Stimulated activated CD8-positive, alpha-beta memory T cell treated with anti-CD3 and anti-CD28 coated beads, Interleukin-2, amount 100 ng/mL, for 1 hour (primary cell): ENCODE measurements at places on chromosomes 5 and 9.

DNA sequence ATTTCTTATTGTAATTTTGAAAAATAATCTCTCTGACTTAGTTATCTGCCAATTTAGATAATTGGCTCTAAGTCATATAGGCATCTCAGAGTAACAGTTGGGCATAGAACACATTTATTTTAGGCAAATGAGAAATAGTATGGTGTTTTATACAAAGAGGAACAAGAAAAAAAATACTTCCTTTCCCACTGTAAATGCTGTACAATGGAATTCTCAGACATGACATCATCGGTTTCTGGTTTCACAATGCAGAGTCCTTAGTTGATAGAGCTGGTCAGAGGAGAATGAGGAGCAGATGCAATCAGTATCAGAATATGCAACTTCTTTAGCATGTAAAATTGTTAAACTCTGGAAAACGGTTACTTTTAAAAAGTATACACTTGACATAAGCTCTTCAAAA, 49.4 kb downstream of the PLK2 start:
- DNase-seq = no peak

GRCh38 chr9:137434498-137435380, 6.4 kb downstream of the ENTPD8 start:
- DNase-seq = no peak

- DNase-seq = no peak
Observed at GRCh38 chr5:36944607-36945225, 68.1 kb downstream of the NIPBL start.

- no peak for DNase-seq
Observed at GRCh38 chr9:130984521-130984920, 24.5 kb upstream of the LAMC3 start.

DNA sequence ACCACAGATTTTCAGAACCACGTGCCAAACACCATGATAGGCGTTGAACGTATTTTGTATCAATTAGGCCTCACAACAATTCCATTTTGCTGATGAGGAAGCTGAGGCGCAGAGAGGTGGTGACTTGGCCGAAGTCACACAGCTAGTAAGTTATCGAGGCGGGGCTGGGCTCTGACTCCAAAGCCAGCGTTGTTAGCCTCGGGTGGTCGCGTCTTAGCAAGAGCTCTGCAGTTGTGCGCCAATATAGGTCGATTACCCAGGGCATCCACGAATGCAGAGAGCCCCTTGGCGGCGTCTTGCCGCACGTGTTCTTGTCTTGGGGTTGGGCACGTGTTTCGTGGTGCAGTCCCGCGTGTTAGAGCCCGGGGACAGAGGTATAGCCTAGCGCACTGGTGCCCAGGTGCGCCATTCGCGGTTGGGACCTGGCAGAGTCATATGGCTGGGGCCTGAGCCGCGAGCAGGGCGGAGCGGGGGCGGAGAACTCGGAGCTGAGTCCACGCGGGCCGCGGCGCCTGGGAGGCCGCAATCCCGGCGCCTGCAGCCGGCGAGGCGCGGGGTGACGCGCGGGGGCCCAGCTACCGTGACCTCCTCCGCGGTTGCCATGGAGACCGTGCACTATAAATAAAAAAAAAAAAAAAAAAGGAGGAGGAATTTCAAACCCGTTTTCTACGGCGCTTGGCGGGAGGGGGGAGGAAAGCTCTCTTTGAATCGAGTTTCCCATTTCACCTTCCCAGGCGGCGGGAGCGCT, 62.3 kb downstream of the CXXC5 start:
- DNase-seq = no peak

- DNase-seq = no peak
Observed at GRCh38 chr5:146426853-146427618, 20.1 kb upstream of the TCERG1 start.

- DNase-seq = no peak
Observed at GRCh38 chr9:128636556-128637530, 19.8 kb downstream of the DYNC2I2 start.

GRCh38 chr5:115941051-115941675, 21.1 kb upstream of the LVRN start:
- no peak for DNase-seq

GRCh38 chr5:56003179-56003578, 8.4 kb upstream of the IL6ST start:
- DNase-seq = no peak

GRCh38 chr5:133425222-133425621, 187.1 kb downstream of the FSTL4 start:
- no peak for DNase-seq

- DNase-seq = no peak
Observed at GRCh38 chr5:141632650-141633049, 4.0 kb downstream of the HDAC3 start.

DNA sequence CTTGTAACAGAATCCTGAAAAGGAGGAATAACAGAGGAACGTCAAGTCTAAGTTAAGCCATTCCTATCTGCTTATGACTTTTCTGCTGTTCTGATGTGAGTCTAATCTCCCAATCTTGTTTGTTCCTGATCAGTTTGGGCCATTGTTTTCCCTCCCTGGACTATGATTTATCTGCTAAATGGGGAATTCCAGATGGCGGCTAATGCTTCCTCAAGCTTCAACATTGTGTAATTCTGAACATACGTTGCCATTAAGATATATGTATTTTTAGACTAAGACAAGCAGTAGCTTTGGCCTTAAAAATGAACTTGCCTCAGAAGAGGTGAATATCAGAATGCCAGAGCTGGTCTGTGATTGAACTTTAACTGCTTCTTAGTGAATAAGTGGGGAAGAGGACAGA, 142.7 kb downstream of the PRKACG start:
- DNase-seq = no peak

DNA sequence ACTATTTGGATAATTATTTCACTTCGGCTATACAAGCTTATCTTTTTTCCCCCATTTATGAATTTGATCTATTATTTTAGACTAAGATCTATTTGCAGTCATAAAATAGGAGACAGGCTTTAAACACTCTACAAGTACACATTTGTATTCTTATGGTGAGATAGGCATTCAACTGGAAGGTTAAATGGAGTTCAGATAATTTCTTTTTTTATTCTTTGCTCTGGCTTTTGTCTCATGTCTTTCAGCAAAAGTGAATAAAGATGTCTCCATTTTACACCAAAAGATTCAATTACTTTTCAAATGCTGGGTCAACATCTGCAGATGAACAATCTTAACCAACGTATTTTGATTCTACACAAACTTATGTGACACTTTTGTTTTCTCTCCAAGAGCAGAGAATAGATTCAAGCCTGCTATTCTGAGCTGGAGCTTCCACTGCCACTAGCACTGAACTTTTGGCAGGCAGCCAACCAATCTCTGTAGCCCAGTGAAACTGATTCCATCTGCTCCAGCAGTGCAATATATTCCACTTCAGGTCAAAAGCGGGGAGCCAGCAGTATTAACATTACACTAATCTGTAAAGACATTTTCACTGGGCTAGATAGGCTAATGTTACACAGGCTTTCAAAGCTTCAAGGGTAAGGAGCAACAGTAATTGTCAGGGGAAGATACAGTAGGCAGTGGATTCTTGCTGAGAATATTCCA, 452.0 kb upstream of the ZNF608 start:
- no peak for DNase-seq

DNA sequence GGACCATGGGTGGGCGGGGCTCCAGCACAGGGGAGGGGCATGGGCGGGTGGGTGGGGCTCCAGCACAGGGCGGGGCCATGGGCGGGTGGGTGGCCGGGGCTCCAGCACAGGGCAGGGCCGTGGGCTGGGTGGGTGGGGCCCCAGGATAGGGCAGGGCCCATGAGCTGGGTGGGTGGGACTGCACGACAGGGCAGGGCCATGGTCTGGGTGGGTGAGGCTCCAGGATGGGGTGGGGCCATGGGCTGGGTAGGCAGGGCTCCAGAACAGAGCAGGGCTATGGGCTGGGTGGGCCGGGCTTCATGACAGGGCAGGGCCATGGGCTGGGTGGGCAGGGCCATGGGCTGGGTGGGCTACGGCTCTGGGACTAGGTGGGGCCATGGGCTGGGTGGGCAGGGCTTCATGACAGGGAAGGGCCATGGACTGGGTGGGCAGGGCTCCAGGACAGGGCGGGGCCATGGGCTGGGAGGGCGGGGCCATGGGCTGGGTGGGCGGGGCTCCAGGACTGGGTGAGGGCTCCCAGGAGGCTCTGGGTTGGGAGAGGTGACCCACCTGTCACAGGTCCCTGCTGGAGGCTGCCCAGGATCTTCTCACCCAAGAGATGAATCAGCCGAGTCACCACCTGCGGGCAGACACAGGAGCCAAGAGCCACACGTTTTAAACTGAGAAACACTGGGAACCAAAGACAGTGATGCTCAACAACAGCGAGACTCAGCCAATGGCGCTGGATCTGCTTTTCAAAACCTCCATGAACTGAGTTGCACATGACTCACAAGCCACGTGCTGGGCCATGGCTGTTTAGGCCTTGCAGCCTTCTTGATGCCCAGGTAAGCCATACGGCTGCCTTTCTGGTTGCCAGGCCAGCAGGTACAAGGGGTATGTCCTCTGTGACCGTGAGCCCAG, 33.6 kb upstream of the NSMF start:
- no peak for DNase-seq

GRCh38 chr5:158354958-158355357, 496.0 kb upstream of the CLINT1 start:
- DNase-seq = no peak

- no peak for DNase-seq
Observed at GRCh38 chr5:124867137-124867704, 120.8 kb upstream of the ZNF608 start.

GRCh38 chr5:146006470-146007190, 70.3 kb downstream of the SH3RF2 start:
- DNase-seq = no peak

DNA sequence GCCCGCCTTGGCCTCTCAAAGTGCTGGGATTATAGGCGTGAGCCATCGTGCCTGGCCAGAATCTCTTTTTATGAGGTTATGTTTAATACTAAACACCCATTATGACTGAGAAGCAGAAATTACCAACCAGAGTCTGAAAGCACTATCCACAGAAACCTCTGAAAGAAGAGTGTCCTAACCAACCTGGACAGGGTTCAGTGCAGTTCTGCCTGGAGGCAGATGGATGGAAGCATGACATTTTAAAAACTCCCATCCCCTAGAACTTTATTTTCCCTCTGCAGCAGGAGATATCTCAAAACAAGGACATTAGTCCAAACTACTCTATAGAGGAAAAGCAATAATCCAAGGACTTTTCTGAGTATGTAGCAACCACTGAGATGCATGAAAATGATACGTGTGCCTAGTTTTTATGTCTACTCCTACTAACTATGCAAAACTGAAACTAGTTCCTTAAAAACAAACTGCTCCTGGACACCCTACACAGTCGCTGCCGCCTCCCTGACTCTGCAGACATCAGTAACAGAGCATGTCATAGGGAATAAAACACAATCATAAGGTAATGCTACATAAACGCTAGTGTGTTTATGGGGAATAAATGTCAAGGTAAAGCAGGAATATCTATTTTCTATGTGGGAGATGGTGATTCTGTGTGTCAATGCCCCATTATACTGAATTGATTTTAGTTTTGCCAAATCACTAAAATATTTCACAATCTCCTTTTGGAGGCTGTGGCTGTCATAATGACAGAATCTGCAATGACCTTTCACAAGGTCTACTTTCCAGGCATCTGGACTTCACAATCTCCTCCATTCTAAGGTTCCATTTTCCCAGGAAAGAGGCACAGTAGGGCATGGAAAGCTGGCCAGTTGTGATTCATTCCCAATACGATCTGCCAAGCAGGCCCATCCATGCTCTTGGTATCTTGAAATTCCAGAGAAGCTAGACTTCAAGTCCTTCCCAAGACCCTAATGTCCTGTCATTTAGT, 122.8 kb downstream of the SIL1 start:
- DNase-seq = no peak

- DNase-seq = no peak
Observed at GRCh38 chr9:137786511-137786920, 91.1 kb upstream of the CACNA1B start.

- no peak for DNase-seq
Observed at GRCh38 chr9:84921175-84921574, 251.6 kb downstream of the NTRK2 start.

DNA sequence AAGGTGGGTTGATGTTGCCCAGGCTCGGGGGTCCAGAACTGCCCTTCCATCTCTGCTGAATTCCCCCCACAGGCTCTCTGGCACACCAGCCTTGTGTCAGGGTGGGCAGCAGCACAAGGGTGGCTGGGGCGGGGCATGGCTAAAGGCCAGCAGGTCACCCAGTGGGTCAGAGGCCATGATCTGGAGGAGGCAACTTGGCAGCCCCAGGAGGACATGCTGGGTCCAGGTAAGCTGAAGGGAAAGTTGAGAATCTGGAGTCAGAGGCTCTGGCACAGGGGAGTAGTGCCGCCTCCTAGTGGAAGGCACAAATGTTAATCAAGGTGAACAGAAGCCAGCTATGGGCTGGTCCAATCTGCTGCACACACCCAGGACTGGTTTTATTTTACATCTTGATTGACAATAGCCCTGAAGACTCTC, 6.2 kb downstream of the TMEM8B start:
- DNase-seq = no peak

DNA sequence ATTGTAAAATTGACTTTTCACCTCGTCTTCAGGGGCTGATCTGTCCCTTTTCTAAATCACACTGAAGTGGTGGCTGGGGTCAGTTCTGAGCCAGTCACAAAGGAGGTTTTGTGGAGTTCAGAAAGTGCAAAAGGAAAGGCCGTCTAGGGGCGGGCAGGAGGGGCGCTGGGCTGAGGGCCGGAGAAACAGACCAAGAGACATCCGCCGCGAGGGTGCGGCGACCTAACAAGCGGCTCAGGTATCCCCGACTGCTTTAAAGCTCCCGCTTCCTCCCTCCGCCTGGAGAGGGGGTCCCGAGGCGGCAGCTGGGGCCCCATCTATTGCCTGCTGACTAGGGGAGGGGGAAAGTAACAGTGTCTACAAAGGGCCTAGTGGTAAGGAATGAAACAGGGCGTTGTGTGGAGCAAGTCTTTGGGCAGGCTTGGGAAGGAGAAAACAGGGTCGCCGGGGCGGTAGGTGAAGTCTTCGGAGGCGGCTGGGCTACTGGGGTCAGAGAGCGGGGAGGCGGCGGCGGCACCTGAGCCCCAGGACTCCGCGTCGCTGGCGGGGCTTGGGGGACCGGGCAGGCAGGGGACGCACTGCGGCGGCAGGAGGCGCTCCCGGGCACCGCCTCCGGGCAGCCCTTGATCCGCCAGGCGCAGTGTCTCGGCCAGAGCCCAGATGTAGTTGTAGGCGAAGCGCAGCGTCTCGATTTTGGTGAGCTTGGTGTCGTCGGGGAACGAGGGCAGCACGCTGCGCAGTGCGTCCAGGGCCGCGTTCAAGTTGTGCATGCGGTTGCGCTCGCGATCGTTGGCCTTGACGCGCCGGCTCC, 950 bp downstream of the NEUROG1 start:
- no peak for DNase-seq

GRCh38 chr9:107131108-107131799, 151.8 kb upstream of the RAD23B start:
- DNase-seq = no peak

DNA sequence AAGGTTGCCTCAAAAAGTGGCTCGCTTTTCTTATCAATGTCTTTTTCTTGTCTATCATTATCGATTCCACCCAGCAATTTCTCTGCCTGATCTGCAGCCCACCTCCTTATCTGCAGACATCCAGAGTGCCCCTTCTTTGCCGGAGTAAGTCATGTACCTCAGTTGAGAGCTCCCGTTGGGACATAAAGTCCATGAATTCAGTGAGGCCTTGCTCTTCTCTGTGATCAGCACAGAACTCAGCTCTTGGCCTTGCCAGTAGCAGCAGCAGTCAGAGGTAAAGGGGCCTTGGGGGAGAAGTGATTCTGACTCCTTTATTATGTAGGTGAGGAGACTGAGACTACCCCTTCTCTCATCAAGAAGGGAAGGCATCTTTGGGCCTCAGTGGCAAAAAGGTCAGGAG, 24.9 kb upstream of the DCAF12 start:
- no peak for DNase-seq
